ENCODE measurements at places on chromosomes 1 and 21. TPM values are rescaled to one million over a fixed set of nuclear protein-coding genes. Genes with fewer than 3 reads are reported as not detected.

OR14A16 gene
- 0.87 TPM for total RNA-seq

ATP6V1G3 gene
- total RNA-seq = 1.5 TPM

RHD gene
- total RNA-seq = not detected

COPA gene
- total RNA-seq = 159 TPM

TRAF3IP3 gene
- total RNA-seq = not detected

AMY1A gene
- total RNA-seq = not detected

OR2T8 gene
- not detected for total RNA-seq

CYP4Z1 gene
- 0.31 TPM for total RNA-seq

SELENOF gene
- total RNA-seq = 131 TPM

CDC20 gene
- total RNA-seq = 143 TPM

DNA sequence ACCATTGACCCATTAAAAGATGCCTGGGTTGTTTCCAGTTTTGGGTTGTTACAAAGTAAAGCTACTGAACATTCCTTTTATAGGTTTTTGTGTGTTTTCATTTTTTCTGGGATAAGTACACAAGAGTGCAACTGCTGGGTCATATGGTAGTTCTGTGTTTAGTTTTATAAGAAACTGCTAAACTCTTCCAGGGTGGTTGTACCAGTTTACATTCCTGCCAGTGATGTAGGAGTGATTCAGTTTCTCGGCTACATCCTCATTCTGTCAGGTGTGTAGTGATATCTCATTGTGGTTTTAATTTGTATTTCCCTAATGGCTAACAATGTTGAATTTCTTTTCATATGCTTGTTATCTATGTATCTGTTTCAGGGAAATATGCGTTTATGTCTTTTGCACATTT lies 58.5 kb upstream of the DNAJC6 start:
- DNase-seq = no peak

- no peak for DNase-seq
Observed at GRCh38 chr1:109691759-109692158, 4.1 kb downstream of the GSTM1 start.

- no peak for DNase-seq
Observed at GRCh38 chr1:154358519-154358918, 33.2 kb downstream of the ATP8B2 start.

GRCh38 chr1:39842030-39842678 lies 41.1 kb downstream of the TRIT1 start:
- DNase-seq = no peak

- no peak for DNase-seq
Observed at GRCh38 chr1:167790117-167790516, 68.3 kb downstream of the MPZL1 start.

DNA sequence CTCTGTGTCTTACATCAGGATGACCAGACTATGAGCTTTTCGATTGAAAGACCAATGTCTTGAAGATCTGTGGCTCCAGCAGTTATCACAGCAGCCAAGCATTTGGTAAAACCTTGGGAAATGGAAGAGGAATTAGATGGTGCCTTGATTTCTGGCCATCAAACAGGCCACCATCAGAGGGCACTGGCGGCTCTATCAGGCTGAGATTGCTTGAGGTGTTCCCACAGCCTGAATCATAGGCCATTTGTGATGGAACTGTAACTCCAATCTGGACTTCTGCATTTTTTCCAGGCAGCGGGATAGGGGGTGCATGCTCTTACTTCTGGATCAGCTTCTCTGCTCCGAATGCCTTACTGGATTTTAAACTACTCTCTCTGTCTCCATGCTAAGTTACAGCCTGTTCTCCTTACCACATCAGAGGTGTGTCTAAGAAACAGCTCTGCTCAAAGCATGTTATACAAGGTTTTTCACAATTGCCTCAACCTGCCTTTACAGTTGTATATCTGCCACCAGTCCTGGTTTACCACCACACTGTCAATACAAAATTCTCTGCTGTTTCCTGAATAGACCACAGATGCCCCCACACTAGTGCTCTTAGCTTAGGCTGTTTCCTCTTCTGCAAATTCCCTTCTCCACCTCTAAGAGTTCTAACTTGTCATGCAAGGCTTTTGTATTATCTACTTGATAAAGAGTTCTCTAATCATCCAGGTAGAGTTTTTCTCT lies 180.9 kb downstream of the PTGER3 start:
- peak; percentile 65 for DNase-seq

- DNase-seq = no peak
Observed at GRCh38 chr1:41811051-41811795, 107.5 kb downstream of the HIVEP3 start.

DNA sequence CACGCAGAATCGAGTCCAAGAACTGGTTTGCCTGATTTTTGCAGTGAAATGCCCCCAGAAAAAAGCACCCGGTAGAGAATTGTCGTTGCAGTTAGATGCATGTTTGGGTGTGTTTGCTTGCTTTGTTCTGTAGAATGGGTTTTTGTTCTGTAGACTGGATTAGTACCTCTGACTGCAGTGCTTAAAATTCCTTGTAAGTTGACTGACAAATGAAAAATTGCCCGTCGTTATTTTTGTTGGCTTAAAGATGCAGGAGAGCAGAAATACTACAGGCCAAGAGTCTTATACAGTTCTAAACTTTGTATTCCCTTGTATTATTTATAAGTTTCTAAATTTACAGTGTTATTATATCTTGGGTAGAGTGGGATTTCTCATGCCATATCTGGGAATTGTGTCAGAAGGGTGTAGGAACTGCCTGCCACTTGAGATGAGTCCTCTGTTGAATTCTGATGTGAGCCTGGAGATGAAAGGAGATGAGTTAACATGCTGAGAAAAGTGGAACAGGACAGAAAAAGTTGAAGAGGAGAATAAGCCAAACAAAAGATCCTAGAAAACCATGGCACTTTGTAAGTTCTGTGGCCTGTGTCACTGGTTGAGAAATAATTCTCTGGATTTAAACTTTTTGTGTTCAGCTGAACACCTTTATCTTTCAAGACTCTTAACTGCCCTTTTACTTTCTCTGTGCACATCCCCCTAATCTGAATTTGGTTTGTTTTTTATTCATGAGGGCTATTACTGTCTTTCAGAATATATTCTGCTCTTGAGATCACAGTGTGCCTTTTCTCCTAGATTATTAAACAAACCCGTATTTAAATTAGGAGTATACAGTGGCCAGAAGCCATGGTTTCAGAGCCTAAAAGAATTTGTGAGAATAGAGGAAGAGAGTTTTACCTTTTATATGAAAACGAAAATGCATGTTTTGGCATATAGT lies 1.4 kb downstream of the DESI2 start:
- no peak for DNase-seq

- DNase-seq = no peak
Observed at GRCh38 chr1:173864179-173864867, 3.5 kb downstream of the GAS5 start.

DNA sequence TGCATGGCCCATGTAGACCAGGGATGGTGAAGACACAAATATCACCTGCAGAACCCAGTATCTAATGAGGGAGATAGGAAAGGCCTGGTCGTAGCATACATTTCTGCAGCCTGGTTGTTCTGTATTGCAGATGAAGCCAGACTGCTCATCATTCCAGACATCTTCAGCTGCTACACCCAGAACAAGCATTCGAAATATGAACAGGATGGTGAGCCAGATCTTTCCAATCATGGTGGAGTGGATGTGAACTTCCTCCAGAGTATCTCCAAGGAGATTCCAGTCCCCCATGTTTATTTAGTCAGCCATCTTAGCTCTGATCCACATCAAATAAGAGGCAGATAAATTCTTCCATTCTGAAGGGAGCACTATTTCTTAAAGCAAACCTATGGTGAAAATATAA lies 2.7 kb upstream of the MYCBP start:
- no peak for DNase-seq

DNA sequence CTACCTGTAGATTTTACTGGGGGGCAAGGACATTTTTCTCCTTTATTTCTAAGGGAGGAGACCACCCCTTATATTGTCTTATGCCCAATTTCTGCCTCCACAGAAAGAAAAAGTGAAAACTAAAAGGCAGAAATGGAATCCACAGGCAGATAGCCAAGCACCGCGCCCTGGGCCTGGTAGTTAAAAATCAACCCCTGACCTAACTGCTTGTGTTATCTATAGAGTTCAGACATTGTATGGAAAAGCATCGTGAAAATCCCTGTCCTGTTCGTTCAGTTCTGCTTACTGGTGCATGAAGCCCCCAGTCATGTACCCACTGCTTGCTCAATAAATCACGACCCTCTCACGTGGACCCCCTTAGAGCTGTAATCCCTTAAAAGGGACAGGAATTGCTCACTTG lies 33.7 kb upstream of the IL6R start:
- DNase-seq = no peak

GRCh38 chr1:241276391-241276790 lies 80.6 kb downstream of the RGS7 start:
- DNase-seq = no peak

DNA sequence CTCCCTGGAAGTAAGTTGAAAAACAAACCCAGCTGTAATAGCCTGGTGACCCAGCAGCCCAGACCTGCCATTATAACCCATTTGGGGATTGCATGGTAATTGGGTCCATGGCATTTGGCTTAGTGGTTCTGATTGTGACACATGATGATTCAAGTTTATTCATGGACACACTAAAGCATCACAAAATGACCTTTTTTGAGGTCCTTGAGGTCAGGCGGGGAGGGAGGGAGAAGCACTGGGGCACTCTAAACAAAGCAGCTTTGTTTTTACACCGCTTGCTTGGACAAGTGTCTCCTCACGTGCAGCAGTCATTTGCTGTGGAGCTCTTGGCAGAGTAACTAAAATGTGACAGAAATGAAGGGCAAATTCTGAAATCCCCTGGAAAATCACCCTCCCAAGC lies 241.0 kb upstream of the SGIP1 start:
- no peak for DNase-seq

GRCh38 chr1:43473463-43473862 lies 19.7 kb upstream of the HYI start:
- no peak for DNase-seq

GRCh38 chr1:33970148-33970825 lies 106.4 kb downstream of the HMGB4 start:
- DNase-seq = peak; percentile 78

- DNase-seq = no peak
Observed at GRCh38 chr1:25991937-25992688, 5.8 kb downstream of the PAFAH2 start.

- no peak for DNase-seq
Observed at GRCh38 chr1:3285106-3285740, 169.2 kb upstream of the ARHGEF16 start.

Data from endodermal cell (in vitro differentiated cells).